Nephron progenitor cell (in vitro differentiated cells): ENCODE measurements at places on chromosomes 5 and 9.

DNA sequence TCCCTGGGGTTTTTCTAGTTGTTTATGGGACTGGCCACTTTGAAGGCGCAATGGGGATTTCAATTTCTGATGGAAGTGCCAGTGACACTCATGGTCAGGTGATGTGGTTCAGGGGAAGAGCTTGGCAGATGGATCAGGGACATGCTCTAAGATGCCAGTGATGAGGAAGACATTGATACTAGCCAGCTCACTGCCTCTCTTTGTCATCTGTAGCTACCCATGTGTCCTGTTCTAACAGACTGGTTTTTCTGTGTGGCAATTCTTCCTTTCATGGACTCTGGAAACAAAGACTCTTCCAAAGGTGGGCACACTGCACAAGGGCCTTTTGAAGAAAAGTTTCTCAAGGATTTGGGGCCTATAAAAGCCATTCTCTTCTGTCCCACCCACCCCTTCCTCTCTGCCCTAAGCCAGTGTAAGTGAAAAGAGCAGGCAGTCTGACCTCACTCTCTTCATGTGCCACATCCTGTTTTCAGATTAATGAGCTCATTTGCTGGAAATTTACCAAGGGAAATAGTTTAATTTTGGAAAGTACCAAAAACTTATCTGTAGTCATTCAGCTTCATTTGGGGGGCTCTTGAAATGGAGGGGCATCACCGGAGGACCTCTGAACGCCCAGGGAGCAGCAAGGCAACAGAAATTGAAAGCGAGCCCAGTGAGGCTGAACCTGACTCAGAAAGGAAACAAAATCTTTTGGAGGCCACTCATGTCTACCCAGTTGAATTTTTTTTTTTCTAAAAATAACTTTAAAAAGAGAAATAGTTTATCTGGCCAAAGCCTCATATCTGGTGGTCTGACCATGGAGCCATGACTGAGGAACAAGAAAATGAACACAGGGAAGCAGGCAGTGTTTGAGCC lies 4.9 kb upstream of the TRAF1 start:
- no peak for DNase-seq

DNA sequence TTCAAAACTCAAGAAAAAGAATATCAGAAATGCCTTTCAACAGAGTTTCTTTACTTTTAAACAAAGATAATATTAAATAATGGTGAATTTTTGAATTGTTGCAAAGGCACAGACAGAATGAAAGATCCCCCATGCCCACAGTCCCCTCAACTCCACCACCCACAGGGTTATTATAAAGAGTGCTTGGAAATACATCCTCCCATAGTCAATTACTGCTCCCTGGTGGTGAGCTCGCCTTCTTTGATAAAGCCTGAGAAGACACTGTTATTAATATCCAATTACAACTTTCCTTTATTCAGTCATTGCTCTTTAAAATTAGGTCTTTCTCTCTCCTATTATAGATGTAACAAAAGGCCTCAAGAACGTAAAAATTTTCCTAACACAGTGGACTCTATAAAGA lies 490.2 kb upstream of the RORB start:
- DNase-seq: no peak

DNA sequence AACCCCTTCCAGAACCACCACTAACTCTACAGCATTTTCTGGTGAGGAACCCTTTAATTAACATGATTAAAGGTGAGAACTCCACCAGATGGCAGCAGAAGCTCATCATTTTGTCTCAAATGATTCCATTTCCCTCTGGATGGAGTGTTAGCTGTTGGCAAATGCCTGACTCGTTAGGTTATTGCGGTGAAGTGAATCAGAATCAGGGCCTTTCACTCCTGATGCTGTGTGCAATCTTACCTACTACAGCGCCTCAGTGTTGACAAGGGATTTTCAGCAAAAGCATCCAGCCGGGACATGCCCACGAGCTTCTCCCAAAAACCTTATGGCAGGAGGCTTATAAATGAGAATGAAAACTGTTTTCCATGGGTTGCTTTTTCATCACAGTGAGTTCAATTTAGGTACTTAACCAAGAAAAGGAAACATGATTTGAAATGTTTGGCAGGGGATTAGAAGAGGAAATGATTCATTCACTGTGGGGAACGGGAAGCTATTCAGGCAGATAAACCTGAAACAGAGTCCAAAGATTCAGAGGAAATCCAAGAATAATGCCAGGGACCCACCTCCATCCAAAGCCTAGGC lies 48.0 kb upstream of the CAST start:
- peak; percentile 53 for DNase-seq

- DNase-seq: no peak
These were observed 155.0 kb upstream of the DAB2 start for GRCh38 chr5:39579750-39580149.

GRCh38 chr5:113161806-113162205 lies 185.2 kb downstream of the DCP2 start:
- DNase-seq: no peak

GRCh38 chr5:158942217-158942616 lies 157.5 kb downstream of the EBF1 start:
- no peak for DNase-seq

- DNase-seq: no peak
These were observed 113.7 kb downstream of the KLHL3 start for GRCh38 chr5:137621861-137622823.

DNA sequence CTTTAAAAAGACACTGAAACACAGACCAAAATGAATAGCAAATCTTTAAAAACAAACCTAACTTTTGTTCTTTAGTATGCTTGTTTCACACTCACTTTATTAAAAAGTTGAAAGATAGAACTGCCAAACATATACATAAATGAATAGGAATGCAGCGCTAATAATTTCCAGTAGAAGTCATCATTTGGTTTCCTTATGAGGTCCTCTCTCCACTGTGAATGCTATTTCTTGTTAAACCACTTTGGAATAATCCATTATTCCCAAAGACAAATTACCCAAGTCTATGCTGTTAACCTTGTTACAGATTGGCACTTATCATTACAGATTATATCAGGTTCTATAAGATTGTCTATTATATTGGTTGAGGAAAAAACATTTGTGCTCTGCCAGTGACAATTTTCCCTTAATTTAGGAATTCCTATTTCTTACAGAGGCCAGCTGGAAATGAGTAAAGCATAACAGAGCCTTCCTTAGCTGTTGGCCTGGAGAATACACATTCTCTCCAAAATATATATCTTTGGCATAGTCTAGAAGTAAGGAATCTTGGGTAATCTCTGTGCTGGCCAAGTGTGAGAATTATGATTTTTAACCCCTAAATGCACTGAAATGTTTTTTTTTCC lies 29.3 kb upstream of the MINAR2 start:
- no peak for DNase-seq

- no peak for DNase-seq
These were observed 26.6 kb downstream of the PALM2AKAP2 start for GRCh38 chr9:109806506-109807115.

GRCh38 chr5:163506726-163507125 lies 1.3 kb downstream of the MAT2B start:
- no peak for DNase-seq
